Activated CD8-positive, alpha-beta T cell treated with anti-CD3 and anti-CD28 coated beads for 36 hours (primary cell): ENCODE measurements at places on chromosomes 1 and 21.

DNA sequence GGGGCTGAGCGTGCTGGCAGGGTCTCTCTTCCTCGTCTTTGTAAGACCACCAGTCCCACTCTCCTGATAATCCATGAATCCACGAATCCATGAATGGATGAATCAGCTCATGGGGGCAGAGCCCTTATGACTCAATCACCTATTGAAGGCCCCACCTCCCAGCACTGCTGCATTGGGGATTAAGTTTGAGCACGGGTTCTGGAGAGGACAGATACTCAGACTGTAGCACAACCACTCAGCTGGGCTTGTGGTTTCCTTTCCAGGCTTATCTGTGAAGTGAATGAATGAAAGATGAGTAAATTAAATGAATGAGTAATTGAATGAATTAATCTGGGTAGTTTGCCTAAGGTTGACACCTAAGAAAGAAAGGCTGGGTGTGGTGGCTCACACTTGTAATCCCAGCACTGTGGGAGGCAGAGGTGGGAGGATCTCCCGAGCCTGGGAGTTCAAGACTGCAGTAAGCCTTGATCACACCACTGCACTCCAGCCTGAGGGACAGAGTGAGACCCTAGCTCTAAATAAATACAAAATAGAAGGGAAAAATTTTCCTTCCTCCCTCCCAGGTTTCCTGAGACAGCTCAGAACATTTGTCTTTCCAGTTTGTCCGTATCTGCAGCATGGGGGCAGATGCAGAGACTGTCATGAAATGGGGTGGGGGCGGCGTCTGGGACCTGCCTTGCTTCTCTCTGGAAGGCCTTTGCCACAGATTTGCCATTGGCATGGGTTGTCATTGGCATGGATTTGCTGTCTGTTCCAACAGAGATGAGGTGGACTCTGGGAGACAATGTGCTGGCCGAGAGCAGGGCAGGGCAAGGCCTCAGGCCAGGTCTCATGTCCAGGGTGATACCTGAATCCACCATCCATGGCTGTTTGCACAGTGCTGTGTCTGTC is 187.7 kb upstream of the C1orf174 start:
- DNase-seq = peak; percentile 8

GRCh38 chr1:240538776-240539430 is 73.1 kb downstream of the GREM2 start:
- DNase-seq = no peak

DNA sequence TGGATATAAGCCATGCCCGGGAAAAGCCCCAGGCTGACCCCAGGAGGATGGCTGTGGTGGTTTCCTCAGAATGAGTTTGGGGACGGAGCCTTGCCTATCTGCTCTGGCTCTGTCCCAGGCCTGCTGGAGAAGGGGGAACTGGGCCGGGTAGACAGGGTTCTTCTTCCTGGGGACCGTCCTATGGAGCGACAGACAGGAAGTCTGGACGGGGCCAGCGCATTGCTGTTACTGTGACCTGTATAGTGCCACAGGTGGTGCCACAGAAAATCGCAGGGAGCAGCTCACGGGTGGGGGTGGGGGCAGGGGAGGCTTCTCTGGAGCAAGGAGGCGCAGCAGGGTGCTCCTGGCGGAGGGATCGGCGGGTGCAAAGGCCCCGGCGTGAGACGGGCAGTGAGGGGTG is 36.4 kb downstream of the CFAP74 start:
- no peak for DNase-seq

DNA sequence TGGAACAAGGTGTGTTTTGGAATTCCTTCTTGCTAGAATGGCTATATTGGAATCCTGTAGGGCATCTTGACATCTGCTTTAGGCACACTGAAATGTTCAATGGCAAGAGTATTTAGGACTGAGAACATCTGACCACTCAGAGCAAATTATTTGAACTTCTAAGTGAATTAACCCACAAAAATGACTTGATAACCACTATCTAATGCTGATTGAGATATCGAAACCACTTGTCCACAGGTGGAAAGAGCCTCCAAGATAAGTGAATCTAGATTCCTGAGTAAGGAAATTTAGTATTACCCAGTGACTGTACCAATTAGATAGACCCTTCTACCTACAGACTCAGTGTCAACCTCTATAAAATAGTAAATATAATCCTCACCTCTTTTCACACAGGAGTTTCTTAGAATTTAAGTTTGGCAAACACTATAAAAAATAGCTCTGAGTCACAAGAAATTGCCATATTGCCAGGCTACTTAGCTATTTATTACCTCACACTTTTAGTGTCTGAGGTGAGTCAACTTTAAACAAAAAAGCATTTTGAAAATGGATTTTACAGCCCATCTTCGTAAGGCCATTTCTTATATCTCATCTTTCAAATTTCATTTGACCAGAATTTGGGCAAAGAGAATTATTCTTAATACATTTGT is 421.8 kb downstream of the PTBP2 start:
- no peak for DNase-seq

DNA sequence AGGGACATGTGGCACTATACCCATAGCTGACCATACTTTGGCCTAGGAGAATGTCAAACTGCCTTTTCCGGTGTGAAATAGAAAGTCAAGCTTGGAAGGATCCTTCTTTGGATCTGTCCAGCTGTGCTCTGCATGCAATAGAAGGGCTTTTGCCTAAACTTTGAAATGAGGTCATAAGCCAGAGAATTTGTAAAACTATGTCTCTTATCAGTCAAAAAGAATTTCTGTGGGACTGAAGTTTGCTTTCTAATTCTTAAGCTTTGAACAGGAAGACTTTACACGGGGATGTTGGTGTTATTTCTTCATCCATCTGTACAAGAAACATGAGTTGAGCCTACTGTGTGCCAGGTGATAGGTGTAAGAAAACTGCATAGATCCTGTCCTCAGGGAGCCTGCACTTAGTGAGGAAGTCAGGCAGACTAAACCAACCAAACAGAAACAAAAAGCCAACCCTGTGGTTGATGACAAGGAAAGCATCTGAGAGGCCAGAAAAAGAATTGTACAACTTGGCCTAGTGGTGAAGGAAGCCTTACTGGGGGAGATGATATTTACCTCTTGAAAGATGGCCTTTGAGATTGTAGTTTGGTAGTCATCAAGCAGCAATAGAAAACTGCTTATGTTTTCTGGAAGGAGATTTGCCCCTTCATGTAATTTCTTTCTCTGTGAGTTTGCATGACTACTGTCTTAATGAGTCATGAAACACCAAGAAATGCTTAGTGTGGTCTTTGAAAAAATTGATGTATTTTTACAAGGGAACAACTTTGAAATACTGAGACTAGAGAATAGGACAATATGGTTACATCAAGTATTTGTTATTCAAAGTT is 24.8 kb downstream of the TGFB2 start:
- no peak for DNase-seq
